ENCODE measurements at places on chromosomes 3 and 15.

- no peak for DNase-seq
These were observed 54.6 kb downstream of the CAPN3 start for GRCh38 chr15:42413920-42414319.

GRCh38 chr3:184066211-184066610, 13.4 kb downstream of the HTR3C start:
- no peak for DNase-seq

DNA sequence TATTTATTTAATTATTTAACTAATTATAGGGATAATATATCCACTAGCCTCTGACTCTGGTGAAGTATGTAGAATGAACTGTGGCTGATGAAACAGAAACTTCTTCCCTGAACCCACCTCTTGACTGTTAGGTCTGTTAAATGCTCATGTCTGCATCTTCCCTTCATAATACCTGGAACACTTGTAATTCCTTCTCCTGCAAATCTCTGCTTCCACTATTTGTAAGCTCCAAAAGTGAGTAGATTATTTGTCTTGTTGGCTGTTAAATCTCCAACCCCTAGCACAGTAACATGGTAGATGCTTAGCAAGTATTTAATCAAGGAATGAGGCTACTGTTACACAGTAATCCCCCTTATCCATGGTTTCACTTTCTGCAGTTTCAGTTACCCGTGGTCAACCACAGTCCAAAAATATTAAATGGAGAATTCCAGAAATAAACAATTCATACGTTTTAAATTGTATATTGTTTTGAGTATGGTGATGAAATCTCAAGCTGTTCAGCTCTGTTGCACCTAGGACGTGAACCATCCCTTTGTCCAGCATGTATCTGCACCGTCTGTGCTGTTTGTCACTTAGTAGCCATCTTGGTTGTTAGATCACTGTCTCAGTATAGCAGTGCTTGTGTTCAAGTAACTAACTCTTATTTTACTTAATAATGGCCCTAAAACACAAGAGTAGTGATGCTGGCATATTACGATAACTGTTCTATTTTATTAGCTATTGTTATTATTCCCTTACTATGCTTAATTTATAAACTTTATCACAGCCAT, 5.7 kb downstream of the TTBK2 start:
- DNase-seq = no peak

- DNase-seq = no peak
These were observed 17.6 kb upstream of the CYP11A1 start for GRCh38 chr15:74384881-74385643.

DNA sequence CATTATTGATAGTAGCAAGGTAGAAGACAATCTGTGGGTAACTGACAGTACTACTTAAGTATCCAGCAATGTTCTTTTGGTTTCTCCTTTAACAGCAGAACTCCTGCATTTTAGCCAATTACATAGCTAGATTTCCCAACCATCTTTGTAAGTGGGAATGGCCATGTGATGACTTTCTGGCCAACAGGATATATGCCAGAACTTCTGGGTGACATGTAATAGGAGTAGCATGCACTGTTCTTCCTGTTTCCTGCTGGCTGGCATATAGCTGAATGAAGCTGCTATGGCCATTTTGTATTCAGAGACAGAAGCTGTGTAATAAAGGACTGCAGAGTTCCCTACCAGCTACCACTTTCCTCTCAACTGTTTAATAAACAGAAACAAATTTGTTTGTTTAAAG, 18.0 kb downstream of the SPICE1 start:
- no peak for DNase-seq

GRCh38 chr3:156341831-156342416, 213.0 kb downstream of the SSR3 start:
- DNase-seq = no peak

- DNase-seq = no peak
These were observed 52.8 kb downstream of the CLASP2 start for GRCh38 chr3:33665294-33665693.

DNA sequence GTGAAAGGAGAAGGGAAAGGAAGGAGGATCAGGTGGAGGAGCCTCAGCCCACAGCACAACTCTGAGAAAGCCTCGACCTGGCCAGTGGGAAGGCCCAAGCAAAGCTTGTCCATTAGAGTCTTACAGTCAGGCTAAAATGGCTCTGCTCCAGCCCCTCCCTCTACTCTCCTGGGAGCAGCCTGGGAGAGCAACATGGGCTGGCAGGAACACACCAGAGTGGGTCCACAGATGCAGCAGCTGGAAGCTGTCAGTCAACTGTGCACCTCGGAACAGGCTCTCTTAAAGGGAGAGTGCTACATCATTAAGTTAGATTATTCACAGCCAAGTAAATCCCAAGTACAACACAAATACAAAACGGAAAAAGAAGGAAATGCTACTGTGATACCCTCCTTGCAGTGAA, 98.0 kb upstream of the LIMD1 start:
- DNase-seq = no peak

DNA sequence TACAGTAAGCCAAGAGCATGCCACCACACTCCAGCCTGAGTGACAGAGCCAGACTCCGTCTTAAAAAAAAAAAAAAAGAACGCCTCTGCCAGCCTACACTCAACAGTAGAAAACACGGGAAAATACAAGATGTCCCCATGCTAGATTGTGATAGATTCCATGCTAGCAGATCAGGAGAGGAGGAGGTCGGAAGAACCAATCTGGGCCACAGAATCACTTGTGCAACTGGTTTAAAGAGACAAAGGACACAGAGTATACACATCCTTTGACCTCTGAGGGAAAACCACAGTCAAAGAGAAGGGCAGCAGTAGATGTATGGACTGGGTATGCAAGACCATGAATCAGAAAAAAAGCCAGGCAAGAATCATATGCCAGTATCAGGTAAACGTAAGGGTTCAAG, 15.9 kb downstream of the TBL1XR1 start:
- DNase-seq = no peak

DNA sequence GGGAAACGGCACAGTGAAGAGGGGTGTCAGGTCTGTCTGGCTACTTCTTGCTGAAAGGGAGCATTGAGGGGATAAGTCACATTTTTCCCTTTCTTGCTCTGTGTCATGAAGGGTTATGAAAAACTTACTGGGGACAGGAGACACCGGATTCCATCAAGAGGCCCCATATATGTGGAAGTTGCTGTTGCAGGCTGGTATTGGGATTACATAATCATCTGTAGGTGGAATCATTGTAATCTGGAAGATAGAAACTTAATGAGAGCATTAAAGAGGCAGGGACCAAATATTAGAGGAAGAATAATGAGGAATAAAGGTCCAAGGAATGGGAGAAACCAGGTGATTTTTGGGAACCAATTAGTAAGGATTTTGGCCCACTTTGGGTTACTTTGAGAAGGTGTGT, 4.2 kb upstream of the TCAIM start:
- no peak for DNase-seq
